Stimulated activated CD4-positive, alpha-beta T cell treated with anti-CD3 and anti-CD28 coated beads, Interleukin-2, amount 100 ng/mL, for 4 hours (primary cell): ENCODE measurements at places on chromosomes 1 and 21.

DNA sequence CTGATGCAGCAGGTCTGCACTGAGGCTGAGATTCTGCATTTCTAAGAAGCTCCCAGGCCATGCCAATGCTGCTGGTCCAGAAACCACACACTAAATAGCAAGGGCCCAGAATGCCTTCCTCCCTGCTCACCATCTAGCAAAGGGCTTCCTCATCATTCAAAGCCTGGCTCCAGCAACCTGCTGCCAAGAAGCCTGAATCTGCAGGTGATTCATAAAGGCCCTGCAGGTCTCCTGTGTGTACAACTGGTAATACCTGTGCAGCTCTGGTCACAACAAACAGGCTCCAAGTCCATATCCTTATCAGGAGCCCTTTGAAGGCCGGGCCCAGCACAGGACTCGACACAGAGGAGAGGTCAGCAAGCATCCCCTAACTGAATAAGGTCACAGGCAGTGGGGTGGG is 26.7 kb downstream of the GLIS1 start:
- DNase-seq = no peak

GRCh38 chr1:107379826-107380225 is 239.0 kb downstream of the NTNG1 start:
- no peak for DNase-seq

- no peak for DNase-seq
Observed at GRCh38 chr1:107549152-107549810, 408.4 kb downstream of the NTNG1 start.

DNA sequence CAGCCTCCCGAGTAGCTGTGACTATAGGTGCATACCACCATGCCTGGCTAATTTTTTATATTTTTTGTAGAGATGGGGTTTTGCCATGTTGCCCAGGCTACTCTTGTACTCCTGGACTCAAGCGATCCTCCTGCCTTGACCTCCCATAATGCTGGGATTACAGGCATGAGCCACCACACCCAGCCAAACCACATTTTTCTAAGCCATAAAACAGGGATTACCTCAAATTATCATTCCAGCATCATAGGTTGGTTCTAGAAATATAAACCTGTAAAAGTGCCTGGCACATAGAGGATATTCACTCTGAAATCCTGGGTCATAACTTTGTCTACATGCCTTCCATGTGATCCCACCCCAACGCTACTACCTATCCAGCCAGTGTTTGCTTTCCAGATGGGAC is 59.4 kb upstream of the JAK1 start:
- DNase-seq = no peak

DNA sequence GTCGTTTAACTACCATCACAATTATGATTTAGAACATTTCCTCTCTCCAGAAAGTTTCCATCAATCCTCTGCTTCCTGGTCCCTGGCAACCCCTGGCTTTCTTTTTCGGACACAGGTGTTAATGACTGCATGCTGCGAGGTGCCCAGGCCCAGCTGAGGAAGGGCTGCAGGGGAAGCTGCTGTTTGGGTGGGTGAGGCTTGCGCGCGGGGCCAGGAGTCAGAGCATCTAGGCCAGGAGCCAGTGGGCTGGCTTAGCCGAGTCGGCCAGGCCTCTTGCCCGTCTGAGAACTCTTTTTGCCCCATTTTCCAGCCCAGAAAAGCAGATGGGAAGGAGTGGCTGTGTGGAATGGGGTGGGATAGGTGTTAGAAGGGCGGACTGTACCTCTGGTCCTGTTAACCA is 51.5 kb downstream of the NAV1 start:
- no peak for DNase-seq

GRCh38 chr1:52007215-52008002 is 16.9 kb upstream of the RAB3B start:
- DNase-seq = no peak

GRCh38 chr1:119347858-119348257 is 20.7 kb upstream of the HAO2 start:
- DNase-seq = no peak
